ENCODE measurements at places on chromosomes 4 and X.

GRCh38 chr4:153344131-153345011 lies at the start of gene MND1:
MND1 (plus strand) TSS chr4:153344688; CDS start chr4:153344738, 50 bp downstream.
- DNase-seq = peak; percentile 99

GRCh38 chr4:3870567-3870962 lies 104.4 kb downstream of the ADRA2C start:
- DNase-seq = no peak

DNA sequence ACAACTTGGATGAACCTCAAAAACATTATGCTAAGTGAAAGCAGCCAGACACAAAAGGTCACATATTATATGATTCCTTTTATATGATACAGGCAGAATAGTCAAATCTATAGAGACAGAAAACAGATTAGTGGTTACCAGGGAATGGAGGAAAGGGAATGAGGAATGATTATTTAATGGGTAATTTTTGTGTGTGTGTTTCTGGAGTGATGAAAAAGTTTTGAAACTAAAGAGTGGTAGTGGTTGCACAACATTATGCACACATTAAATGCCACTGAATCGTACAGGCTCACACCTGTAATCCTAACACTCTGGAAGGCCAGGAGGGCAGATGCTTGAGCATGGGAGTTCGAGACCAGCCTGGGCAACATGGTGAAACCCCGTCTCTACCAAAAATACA lies 19.6 kb upstream of the SOD3 start:
- no peak for DNase-seq

DNA sequence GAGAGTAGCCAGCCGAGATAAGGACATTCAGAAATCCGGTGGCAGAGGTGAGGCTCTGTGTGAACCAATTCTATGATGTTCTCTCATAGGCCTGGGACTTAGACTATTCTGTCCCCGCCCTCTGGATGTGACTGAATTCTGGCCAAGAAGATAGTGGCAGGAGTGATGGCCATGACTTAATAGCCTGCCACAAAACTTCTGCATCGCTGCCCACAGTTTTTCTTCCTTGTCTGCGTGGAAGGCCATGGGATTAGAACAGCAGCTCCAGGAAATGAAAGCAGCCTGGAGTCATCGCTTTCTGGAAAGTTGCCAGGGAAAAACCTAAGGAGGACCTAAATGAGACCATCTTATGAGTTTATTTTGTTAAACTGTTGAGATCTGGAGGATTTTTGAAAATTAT lies 134.7 kb downstream of the F11 start:
- no peak for DNase-seq

DNA sequence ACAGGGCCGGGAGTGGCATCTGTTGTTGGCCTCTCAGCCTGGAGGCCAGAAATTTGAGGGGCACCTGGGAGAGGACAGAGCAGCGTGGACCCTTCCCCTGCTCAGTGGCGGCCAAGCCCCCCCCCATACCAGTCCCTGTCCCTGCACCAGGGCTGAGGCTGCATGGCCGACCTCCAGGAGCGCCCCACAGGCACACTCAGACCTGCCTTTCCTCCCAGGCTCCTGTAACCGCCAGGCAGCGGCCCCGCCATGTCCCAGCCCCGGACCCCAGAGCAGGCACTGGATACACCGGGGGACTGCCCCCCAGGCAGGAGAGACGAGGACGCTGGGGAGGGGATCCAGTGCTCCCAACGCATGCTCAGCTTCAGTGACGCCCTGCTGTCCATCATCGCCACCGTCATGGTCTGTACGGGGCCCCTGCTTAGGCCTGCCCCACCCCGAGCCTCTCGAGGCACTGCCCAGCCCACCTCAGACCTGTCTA lies 15.3 kb downstream of the TMEM175 start:
- no peak for DNase-seq

DNA sequence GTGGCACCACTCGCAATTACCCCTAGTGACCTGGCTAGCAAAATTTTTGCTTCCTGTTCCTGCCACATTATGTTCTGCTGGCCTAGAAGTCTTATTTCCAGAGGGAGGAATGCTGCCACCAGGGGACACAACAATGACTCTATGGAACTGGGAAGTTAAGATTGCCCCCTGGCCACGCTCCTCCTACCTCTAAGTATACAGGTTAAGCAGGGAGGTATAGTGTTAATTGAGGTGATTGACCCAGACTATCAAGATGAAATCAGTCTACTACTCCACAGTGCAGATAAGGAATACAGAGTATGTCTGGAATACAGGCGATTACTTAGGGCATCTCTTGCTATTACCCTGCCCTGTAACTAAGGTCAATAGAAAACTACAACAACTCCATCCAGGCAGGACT lies 48.8 kb upstream of the SMARCAD1 start:
- DNase-seq = no peak

DNA sequence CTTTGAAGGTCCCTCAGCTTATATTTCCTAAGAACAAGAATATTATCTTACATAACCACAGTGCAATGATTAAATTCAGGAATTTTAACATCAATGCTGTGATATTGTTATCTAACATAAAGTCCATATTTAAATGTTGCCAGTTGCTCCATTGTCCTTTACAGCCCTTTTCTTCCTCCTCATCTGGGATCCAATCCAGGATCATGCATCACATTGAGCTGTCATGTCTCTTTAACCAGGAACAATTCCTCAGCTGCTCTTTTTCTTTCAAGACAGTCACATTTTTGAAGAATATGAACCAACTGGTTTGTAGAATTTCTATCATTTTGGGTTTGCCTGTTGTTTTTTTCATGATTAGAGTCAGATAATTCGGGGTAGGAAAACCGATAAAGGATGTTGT lies 12.0 kb downstream of the TMSB4X start:
- DNase-seq = no peak

DNA sequence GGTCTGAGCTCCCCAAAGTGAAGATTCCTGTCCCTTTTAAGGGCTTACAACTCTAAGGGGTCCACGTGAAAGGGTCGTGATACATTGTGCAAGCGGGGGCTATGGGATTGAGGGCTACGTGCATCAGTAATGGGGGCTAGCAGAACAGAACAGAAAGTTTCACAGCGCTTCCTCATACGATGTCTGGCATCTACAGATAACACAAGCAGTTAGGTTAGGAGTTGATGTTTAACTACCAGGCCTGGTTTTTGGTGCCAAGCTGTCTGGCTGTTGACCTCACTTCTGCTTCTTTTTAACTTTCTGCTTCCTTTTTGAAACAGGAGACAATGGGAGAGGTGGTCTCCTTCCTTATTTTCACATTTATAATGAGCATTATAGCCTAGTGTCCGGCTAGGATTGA lies 368.6 kb upstream of the CXorf51A start:
- no peak for DNase-seq

- DNase-seq = no peak
Measured at GRCh38 chr4:2395584-2395983, 22.9 kb downstream of the ZFYVE28 start.

DNA sequence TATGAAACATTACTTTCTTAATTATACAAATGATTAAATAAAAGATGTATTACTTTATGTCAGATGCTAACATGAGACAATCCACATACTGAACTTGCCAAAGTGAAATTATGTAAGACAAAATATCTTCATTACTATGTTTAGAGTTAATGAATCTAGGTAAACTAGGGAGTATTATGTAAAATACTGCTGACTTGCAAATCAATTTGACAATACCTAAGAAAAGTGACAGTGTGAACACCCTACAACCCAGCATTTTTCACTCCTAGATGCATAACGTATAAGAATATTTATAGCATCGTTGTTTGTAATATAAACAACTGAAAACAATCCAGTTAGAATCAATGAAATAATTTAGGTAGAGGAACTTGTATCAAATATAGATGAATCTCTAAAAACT lies 546.3 kb downstream of the MAGEB5 start:
- DNase-seq = no peak

DNA sequence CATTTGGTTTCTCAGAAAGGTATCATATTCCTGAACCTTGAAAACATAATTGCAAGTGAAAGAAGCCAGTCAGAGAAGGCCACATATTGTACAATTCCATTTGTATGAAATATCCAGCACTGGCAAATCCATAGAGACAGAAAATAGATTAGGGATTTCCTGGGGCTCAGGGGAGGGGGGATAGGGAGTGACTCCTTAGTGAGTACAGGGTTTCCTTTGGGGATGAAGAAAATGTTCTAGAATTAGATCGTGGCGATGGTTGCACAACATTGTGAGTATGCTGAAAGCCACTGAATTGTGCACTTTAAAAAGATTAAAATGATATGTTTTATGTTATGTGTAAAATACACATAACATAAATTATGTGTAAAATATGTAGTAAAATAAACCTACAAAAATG lies 10.3 kb downstream of the XPNPEP2 start:
- DNase-seq = no peak

- peak; percentile 50 for DNase-seq
Measured at GRCh38 chrX:28177202-28177601, 196.0 kb upstream of the DCAF8L1 start.

GRCh38 chrX:123169247-123169901 lies 14.7 kb upstream of the GRIA3 start:
- no peak for DNase-seq

DNA sequence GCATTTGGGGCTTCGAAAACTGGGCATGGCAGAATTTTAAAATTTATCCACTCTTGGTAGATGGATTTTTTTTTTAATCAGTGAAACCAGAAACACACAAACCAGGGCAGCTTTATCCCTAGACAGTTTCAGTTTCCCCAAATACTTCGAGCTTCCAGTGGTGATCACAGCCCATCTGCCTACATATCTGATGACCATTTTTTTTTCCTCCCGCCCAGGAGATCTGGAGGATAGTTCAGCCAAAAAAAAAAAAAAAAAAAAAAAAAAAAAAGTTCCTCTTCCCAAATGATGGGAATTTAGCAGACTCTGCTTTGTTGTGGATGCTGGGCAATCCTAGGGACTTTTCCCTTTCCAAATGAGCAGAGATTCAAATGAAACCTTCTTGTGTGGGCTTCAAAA lies 1.0 kb upstream of the TBC1D9 start:
- DNase-seq = no peak

- no peak for DNase-seq
Measured at GRCh38 chrX:39749728-39750127, 348.0 kb downstream of the BCOR start.

- DNase-seq = no peak
Measured at GRCh38 chr4:139791681-139792080, 126.1 kb downstream of the MGST2 start.

GRCh38 chrX:107978707-107979307 lies 3.4 kb downstream of the TEX13B start:
- peak; percentile 71 for DNase-seq

- DNase-seq = no peak
Measured at GRCh38 chr4:66575008-66575696, 904.9 kb upstream of the EPHA5 start.

DNA sequence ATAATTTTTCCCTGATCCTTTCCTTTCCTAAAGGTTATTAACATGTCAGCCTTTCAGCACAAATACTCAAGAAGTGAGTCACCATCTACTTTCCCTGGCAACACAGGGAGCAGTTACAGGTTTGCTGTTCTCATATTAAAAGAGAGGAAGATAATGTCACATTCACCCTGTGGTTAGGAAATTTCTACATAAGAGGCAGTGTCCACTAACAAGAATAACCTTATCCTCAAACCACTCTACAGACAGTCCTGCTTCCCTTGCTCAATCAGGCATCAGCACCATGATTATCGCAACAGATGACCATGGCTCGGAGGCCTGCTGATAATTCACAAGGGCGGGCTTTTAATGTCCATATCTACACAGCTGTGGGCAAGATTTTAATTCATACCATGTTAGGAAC lies 30.9 kb downstream of the RNF150 start:
- DNase-seq = no peak

DNA sequence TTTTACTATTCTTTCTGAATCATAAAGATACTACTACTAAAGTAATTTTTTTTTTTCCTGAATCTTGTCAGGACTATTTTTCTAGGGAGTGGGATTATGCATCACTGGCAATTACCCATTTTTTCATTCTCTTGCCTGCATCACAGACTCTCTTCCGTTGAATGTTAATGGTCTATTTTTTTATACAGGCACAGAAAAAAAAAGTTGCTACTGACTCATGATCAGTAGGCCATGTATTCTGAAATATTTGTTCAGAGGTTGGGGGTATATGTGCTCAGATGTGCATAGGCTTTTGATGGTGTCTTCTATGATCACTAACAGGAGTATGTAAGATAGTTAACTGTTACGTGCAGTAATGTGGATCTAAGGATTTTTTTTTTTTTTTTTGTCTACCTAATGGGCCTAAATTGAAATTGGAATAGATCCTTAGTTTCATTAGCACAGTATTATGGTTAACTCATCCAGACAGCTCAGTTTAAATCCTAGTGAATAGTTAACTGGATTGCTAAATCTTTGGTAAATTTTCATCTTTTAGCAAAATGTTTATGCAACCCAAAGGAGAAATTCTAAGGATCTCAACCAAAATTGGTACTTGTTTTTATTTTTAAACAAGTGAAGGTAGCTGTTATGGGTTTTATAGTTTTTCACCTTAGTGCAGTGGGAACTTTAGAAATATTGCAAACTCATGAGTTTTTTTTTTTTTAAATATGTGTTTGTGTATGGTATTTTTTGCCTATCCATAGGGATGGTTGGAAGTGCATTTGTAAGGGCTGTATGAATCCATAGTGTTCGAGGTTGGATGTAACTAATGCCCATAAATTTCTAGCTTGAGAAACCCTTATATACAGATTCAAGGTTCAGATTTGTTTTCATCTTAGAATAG lies 12.1 kb downstream of the BMP2K start:
- DNase-seq = no peak

DNA sequence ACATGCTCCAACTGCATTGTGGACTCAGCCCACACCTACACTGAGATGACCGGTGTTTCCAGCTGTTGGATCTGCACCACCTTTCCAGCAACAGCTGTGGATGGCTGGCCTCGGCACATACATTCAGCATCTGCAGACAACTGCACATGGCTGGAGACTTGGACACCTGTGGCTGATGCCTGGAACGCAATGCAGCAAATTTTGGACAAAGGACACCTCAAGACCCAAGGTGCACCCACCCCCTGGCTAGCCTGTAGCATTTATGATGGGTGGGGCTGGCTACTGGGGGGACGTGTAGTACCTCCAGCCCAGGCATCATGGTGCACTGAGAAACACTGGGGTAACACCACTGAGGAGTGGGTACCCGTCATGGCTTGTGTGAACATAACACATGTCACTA lies 57.3 kb upstream of the CCDC149 start:
- no peak for DNase-seq

GRCh38 chrX:54093159-54093558 lies 48.9 kb upstream of the PHF8 start:
- DNase-seq = no peak

- no peak for DNase-seq
Measured at GRCh38 chr4:43244688-43245382, 352.3 kb downstream of the GRXCR1 start.

All from Karpas-422 (cell line).